ENCODE measurements at places on chromosomes 5 and 9.
A peak's percentile ranks its signal among the peaks of the same experiment; 100 is the strongest.

- H3K27me3 ChIP-seq = peaks cover 18% of the 10 kb centered on the region
- H3K36me3 ChIP-seq = no peaks in the 10 kb centered on the region
- no peak overlapping the region for H3K27ac ChIP-seq
- H3K4me3 ChIP-seq = no peak overlapping the region
- no peaks in the 10 kb centered on the region for H3K4me1 ChIP-seq
These were observed 19.0 kb downstream of the DAB2IP start for GRCh38 chr9:121670431-121670830.

GRCh38 chr5:61654876-61655275, 322.8 kb downstream of the ZSWIM6 start:
- H3K36me3 ChIP-seq = no peaks in the 10 kb centered on the region
- H3K4me1 ChIP-seq = peaks cover 4% of the 10 kb centered on the region
- H3K27me3 ChIP-seq = peaks cover 12% of the 10 kb centered on the region

GRCh38 chr5:92991581-92992067, 589.4 kb downstream of the NR2F1-AS1 start:
- H3K27ac ChIP-seq = no peak overlapping the region
- H3K36me3 ChIP-seq = no peaks in the 10 kb centered on the region
- H3K27me3 ChIP-seq = no peaks in the 10 kb centered on the region
- H3K4me1 ChIP-seq = no peaks in the 10 kb centered on the region

DNA sequence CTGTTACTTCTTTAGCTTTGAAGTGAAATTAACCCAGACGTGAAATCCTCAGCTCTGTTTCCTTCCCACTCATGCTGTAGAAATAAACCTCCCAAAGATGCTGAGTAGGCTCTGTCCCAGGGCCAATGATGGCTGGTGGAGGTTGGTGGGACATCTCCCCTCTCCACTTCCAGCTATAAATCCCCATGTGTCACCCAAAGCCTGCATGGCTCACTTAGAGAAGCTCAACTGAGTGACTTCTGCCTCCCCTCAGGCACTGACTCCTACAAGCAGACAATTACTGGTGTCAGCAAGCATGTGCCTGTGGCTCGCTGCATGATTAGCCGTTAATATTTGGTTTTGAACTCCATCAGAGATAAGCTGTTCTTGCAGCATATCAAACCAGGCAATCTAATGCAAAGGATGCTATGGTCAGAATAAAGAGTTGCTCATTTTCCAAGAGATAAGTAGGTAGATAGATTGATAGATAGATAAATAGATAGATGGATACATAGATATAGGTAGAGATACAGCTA, 569.5 kb upstream of the WWC1 start:
- no peak overlapping the region for H3K4me3 ChIP-seq
- no peaks in the 10 kb centered on the region for H3K36me3 ChIP-seq
- H3K27me3 ChIP-seq = no peaks in the 10 kb centered on the region
- peaks cover 6% of the 10 kb centered on the region for H3K4me1 ChIP-seq
- DNase-seq = no peak

- peaks cover 18% of the 10 kb centered on the region for H3K27me3 ChIP-seq
- peaks cover 2% of the 10 kb centered on the region for H3K36me3 ChIP-seq
- no peaks in the 10 kb centered on the region for H3K4me1 ChIP-seq
- no peak for DNase-seq
These were observed 37.7 kb upstream of the PLEKHG4B start for GRCh38 chr5:54175-54730.

DNA sequence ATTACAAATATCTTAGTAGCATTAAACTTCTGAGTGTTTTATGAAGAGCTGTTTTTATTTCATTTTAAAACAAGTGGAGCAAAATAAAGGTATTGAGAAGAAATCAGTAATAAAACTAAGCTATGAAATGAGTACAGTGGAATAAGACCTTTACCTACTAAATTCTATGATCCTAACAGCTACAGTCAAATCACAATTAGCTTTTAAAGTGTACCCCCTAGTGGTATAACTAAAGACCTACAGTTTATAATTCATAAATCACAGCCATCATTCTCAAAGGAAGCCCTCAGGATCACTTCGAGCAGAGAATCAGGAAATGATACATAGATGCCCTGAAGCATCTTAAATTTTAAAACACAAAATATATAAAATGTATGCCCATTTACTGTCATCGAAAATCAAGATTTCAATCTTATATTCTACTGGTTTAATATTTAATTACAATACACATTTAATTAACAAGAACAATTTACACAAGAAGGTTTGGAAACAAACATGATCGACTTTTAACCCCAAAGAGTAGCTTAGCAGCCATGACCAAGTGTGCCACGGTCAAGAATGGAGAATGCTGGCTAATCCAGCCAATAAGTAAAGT, 12.3 kb downstream of the CCNH start:
- H3K4me1 ChIP-seq = no peaks in the 10 kb centered on the region
- H3K27me3 ChIP-seq = no peaks in the 10 kb centered on the region
- H3K4me3 ChIP-seq = no peak overlapping the region
- no peak overlapping the region for H3K27ac ChIP-seq
- peaks cover 12% of the 10 kb centered on the region for H3K36me3 ChIP-seq

DNA sequence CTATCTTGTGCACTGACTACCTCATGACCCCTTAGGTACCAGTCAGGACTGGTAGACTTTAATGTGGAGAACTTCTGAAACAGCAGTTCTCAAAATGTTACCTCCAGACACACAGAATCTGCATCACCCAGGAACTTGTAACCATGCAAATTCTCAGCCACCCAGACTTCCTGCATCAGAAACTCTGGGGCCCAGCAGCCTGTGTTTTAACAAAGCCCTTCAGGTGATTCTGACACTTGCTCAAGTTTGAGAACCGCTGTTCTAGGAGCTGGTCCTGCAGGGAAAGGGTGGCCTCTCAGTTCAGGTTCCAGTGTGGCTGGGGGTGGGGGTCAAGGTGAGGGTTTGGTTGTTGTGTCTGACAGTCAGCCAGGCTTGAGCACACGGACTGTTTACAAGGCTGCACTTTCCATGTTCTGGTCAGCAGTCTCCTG, 28.4 kb downstream of the ZFP62 start:
- H3K27ac ChIP-seq = peak overlapping the region; percentile 99
- peak; percentile 53 for DNase-seq
- peak overlapping the region; percentile 100 for H3K4me3 ChIP-seq
- H3K36me3 ChIP-seq = peaks cover 27% of the 10 kb centered on the region

- DNase-seq = no peak
- H3K27me3 ChIP-seq = no peaks in the 10 kb centered on the region
- no peak overlapping the region for H3K4me3 ChIP-seq
- peaks cover 5% of the 10 kb centered on the region for H3K36me3 ChIP-seq
These were observed 64.3 kb downstream of the CPLANE1 start for GRCh38 chr5:37184748-37185364.

DNA sequence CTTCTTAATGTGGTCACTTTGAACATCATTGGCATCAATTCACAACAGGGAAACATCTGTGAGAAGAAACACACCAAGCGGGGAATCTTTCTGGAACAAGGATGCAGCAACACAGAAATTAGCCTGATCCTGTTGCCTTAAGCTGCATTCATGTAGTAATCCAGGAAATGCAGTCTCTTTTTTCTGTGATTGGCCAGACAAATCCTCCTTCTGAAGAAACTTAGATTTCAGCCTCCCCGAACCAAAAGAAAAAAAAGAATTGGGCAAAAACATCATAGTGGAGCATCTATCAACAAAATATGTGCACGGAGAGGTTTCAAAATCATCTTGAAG, 7.2 kb upstream of the XPA start:
- peaks cover 5% of the 10 kb centered on the region for H3K4me1 ChIP-seq
- no peaks in the 10 kb centered on the region for H3K36me3 ChIP-seq
- DNase-seq = no peak
- H3K4me3 ChIP-seq = no peak overlapping the region

DNA sequence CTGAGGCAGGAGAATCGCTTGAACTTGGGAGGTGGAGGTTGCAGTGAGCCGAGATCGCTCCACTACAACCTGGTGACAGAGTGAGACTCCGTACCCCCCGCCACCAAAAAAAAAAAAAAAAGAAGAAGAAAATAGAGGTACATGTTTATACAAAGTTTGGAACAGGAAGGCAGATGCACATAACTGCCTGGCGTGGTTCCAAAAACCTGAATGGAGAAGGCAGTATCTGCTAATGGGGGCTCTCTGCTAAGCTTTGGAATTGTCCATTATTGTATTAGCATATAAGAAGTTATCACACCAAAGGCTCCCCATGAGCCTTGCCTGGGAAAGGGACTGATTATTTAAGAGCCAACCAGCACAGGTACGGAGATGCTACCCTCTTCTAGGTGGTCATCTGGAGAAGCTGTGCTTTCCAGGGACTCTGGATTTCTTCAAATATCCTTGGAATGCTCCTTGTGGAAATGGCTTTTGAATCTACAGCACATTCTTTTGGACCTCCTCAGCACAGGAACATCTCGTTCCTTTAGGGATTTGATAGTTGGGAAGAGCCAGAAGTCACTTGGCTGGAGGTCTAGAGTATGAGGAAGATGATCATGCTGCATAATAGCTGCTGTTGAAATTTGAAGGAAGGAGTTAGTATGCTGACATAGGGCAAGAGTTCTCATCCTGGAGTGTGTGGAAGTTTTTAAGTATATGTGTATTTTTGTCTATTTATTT, 42.5 kb upstream of the ABCA1 start:
- H3K4me1 ChIP-seq = peaks cover 6% of the 10 kb centered on the region
- no peaks in the 10 kb centered on the region for H3K36me3 ChIP-seq
- H3K27me3 ChIP-seq = peaks cover 13% of the 10 kb centered on the region

GRCh38 chr9:722388-722980, 119.0 kb upstream of the DMRT1 start:
- no peak for DNase-seq
- no peak overlapping the region for H3K27ac ChIP-seq
- no peak overlapping the region for H3K4me3 ChIP-seq

- no peak within 1 kb of the TSS for H3K27ac ChIP-seq
- H3K4me3 ChIP-seq = peak within 1 kb of the TSS; percentile 78
- H3K4me1 ChIP-seq = peaks cover 40% of the 10 kb centered on the region
These were observed at the start of the genes EIF4E1B and SNCB for GRCh38 chr5:176629853-176630680. EIF4E1B (plus strand) TSS chr5:176630675; CDS start chr5:176642788, 12,113 bp downstream. SNCB (minus strand) TSS chr5:176630534; CDS start chr5:176629654, 880 bp downstream.

DNA sequence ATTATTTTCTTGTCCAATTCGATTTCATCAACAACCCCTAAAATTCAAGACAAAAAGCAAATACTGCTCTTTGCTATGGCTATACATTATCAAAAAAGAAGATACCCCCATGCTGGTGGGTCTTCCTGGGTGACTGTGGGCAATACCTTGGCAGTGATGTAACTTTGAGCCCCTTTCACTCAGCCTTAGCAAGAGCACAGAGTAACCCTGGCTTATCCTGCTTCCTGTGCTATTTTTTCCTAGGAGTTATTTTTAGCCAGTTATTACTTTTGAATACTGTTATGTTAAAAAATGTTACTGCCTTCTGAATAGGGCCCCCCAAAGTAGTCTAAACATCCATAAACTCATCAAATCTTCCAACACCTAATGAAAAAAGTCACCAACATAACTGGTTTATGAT, 145.6 kb upstream of the TSLP start:
- H3K36me3 ChIP-seq = no peaks in the 10 kb centered on the region
- no peak overlapping the region for H3K27ac ChIP-seq
- DNase-seq = no peak
- H3K4me3 ChIP-seq = no peak overlapping the region
- no peaks in the 10 kb centered on the region for H3K27me3 ChIP-seq
- H3K4me1 ChIP-seq = no peaks in the 10 kb centered on the region

GRCh38 chr9:110187126-110187525, 20.8 kb downstream of the C9orf152 start:
- H3K27me3 ChIP-seq = peaks cover 2% of the 10 kb centered on the region
- no peaks in the 10 kb centered on the region for H3K36me3 ChIP-seq
- DNase-seq = no peak

GRCh38 chr5:93512799-93513198, 68.2 kb downstream of the NR2F1-AS1 start:
- H3K4me3 ChIP-seq = no peak overlapping the region
- no peaks in the 10 kb centered on the region for H3K36me3 ChIP-seq
- H3K27me3 ChIP-seq = no peaks in the 10 kb centered on the region
- no peaks in the 10 kb centered on the region for H3K4me1 ChIP-seq

DNA sequence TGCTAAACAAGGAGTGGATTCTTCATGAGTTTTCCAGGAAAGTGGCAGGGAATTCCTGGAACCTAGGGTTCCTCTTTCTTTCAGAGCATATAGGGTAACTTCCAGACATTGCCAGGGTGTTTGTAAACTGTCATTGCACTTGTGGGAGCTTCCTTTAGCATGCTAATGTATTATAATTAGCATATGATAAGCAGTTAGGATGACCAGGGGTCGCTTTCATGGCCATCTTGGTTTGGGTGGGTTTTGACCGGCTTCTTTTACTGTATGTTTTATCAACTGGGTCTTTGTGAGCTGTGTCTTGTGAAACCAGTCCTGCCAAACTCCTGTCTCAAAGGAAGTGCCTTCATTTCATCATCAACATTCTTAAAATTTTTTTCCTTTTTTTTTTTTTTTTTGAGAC, 11.9 kb upstream of the MELK start:
- peaks cover 2% of the 10 kb centered on the region for H3K27me3 ChIP-seq
- DNase-seq = no peak
- H3K27ac ChIP-seq = no peak overlapping the region
- no peaks in the 10 kb centered on the region for H3K36me3 ChIP-seq
- no peak overlapping the region for H3K4me3 ChIP-seq

DNA sequence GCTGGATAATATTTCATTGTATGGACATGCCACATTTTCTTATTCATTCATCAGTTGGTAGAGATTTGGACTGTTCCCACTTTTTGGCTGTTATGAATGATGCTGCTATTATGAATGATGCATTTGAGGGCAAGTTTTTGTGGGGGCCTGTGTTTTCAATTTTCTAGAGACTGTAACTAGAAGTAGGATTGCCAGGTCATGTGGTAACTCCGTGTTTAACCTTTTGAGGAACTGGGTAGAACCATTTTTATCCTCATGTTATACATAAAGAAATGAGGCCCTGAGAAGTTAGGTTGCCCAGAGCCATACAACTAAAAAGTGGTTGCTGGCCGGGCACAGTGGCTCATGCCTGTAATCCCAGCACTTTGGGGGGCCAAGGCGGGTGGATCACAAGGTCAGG, 22.4 kb upstream of the STRBP start:
- H3K4me1 ChIP-seq = peaks cover 3% of the 10 kb centered on the region
- no peak overlapping the region for H3K4me3 ChIP-seq
- DNase-seq = no peak

DNA sequence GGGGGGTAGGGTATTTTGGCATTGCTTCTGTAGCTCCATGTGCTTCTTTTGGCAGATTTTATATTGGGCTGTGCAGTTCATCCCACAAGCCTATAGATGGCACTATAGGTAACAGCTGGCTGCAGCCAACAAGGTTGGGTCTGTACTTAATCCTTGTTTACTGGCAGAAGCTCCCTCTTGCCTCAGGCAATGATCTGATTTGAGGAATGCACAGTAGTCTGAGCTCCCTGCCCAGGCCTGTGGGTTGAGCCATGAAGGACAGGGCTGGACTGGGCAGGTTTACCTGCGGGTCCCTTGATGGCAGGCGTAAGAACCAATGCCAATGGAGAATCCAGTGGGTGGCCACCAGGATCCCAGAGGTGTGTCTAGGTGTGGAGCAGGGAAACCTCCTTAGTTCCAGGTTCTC, 11.7 kb upstream of the OR1J2 start:
- DNase-seq = peak; percentile 5
- peaks cover 2% of the 10 kb centered on the region for H3K36me3 ChIP-seq
- H3K27me3 ChIP-seq = peaks cover 14% of the 10 kb centered on the region
- H3K27ac ChIP-seq = no peak overlapping the region

DNA sequence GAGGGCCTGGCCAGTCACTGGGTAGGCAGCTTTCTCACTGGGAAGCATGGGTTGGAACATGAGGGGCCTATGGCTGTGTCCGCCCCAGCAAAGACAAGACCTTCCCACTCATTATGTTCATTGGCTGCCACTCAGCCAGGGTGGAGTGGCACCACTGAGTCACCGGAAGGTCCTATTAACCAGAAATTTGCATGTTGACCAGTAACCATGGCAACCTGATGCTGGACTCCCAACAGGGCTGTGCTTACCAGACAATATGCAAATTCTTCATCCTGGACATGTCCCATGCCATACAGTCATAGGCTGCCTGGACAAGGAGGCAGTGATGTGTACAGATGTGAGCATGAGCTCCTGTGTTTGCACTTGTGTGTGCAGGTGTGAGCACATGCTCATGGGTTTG, 66.7 kb downstream of the PSD2 start:
- H3K4me3 ChIP-seq = no peak overlapping the region
- DNase-seq = no peak
- H3K36me3 ChIP-seq = no peaks in the 10 kb centered on the region
- peaks cover 4% of the 10 kb centered on the region for H3K4me1 ChIP-seq
